Adrenal gland (tissue), 19 donors: ENCODE measurements at places on chromosomes 4 and X. TPM values are rescaled to one million over a fixed set of nuclear protein-coding genes. Genes with fewer than 3 reads are reported as not detected.

DNA sequence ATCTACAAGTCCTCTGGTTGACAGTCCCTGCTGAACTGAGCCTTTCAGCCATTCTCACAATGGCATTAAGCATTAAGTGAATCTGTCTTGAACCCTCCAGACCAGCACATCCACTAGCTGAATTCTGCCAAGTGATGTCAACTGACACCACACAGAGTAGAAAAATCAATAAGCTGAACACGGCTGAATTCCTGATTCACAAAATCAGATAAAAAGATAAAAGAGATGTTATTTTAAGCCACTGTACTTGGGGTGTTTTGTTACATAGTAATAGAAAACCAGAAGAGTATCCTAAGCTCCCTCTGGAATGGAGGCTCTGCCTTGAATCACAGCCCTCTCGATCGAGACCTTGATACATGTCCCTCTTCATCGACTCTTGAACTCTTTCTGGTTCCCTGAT lies 336.5 kb downstream of the DMD start:
- DNase-seq = no peak

- peak; percentile 69 for DNase-seq
These were observed 189.2 kb downstream of the SHROOM3 start for GRCh38 chr4:76624241-76624681.

DNA sequence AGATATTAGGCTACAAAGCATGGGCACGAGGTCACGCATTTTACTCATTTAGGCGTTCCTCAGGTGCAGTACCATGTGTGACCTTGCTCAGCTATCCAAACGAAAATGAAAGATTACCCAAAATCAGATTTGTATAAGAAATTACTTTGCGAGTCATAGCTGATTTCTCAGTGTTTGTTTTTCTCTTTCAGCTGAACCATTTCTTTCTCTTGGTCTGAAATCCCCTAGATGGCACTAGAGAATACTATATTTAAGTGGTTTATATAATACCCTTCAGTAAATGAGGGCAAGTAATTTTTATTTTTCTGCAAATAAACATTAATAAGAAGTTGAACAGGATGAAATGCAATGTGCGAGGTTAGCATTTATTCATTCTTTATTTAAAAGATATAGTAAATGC lies 496.6 kb downstream of the STIM2 start:
- DNase-seq = no peak

GRCh38 chr4:28369499-28369898 lies 1508.9 kb downstream of the STIM2 start:
- DNase-seq = no peak

Gene SYN1
- 3.8 TPM for total RNA-seq

Gene ACE2
- total RNA-seq = 0.35 TPM

Gene BEX3
- 533 TPM for total RNA-seq
